ENCODE measurements at places on chromosomes 3 and 15.

DNA sequence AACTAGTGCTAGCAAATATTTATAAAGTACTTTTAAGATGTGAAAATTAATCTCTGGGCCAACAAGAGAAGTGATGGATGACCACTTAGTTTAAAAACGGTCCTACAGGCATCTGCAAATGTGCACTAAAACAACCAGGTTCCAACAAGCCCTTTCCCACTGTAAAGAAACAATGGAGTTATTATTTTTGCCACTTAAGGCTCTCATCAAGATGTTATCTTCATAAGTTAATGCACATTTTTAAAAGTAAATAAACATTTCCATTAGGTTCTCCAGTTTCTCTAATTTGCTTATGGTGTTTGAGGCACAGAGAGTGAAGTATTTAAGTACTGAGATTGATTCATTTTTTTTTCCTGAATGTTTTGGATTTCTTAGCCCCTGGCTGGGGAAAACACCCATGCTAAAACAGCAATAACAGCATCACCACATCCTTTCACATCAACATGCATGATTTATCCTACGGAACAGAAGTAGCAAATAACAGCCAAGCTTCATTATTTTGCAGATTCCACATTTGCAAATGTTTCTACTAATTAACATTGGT lies 20.8 kb downstream of the ABI3BP start:
- no peak for DNase-seq

DNA sequence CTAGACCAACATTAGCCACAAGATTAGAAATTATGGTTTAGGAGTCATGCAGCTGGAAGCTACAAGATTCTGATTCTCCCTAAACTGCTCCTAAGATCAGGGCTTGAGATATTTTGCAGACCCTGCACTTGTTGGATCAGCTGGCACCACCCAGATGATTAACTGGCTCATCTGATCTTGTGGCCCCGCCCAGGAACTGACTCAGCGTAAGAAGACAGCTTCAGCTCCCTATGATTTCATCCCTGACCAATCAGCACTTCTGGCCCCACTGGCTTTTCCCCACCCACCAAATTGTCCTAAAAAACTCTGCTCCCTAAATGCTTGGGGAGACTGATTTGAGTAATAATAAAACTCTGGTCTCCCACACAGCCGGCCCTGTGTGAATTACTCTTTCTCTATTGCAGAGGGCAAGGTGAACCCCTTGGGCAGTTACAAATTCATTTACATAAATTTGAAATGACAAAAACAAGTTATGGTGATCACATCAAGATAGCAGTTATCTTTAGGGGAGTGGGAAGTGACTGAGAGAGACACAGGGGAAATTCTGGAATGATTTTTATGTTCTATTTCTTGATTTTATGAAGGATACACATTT lies 76.5 kb downstream of the CD200R1L start:
- DNase-seq = peak; percentile 14

GRCh38 chr15:81813215-81813614 lies 232.6 kb downstream of the MEX3B start:
- no peak for DNase-seq

- no peak for DNase-seq
Observed at GRCh38 chr3:6733699-6734394, 127.1 kb upstream of the GRM7 start.

GRCh38 chr3:128432301-128432970 lies 34.3 kb downstream of the DNAJB8 start:
- DNase-seq = no peak

DNA sequence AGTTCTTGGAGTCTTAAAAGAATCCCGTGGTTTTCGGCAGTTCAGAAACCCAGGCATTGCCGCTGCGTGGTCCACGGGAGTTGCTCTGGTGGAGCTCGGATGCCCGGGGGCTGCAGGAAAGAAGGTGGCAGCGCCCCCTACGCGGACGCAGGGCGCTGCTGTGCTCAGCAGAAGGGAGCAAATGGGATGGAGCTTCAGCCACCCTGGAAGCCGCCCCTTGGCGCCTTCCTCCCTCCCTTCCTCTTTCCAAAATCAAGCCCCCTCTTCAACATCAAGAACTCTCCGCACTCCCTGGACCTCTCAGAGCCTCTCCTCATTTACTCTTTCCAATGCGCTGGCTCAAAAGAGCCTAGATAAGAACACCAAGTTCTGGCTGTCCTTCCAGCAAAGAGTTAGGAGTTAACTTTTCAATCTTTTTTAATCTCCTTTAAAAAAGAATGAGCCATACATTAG lies 880 bp upstream of the CHRNA7 start:
- no peak for DNase-seq

DNA sequence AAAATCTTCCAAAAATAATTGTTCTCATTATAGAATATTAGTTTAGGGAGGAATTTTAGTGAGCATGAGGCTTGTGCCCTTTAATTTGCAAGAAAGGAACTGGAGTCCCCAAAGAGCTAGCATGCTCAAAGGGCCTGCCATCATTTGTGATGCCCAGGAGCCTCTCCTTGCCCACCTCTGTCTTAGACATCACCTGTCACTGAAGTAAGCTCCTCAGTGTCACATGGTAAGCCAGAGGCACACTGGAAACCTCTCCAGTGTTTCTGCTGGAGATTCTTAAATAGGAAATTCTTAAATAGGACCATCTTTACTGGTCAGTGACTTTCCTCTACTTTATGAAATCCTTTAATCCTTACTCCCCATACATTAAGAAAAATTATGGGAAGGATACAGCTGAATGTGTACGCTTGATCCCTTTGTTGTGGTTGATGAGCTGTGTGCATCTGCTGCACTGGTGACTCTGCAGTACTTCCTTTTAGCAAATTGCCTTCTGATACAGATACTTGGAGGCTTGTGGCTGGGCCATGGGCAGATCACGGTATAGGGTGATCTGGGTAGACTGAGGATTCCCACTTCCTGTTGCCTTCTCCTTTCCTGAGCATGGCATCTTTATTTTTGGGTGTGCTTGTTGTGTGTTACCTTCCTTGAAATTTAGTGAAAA lies 197.4 kb downstream of the KLHL25 start:
- no peak for DNase-seq

DNA sequence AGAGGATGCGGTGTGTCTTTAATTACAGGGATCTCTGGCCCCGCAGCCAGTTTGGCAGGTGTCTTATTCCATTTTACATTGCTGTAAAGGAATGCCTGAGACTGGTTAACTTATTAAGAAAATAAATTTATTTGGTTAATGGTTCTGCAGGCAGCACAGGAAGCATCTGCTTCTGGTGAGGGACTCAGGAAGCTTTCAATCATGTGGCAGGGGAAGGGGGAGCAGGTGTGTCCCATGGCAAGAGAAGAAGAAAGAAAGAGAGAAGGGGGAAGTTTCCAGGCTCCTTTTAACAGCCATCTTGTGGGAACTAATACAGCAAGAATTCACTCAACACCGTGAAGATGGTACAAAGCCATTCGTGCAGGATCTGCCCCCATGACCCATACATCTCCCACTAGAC lies 128.0 kb upstream of the CRBN start:
- no peak for DNase-seq

DNA sequence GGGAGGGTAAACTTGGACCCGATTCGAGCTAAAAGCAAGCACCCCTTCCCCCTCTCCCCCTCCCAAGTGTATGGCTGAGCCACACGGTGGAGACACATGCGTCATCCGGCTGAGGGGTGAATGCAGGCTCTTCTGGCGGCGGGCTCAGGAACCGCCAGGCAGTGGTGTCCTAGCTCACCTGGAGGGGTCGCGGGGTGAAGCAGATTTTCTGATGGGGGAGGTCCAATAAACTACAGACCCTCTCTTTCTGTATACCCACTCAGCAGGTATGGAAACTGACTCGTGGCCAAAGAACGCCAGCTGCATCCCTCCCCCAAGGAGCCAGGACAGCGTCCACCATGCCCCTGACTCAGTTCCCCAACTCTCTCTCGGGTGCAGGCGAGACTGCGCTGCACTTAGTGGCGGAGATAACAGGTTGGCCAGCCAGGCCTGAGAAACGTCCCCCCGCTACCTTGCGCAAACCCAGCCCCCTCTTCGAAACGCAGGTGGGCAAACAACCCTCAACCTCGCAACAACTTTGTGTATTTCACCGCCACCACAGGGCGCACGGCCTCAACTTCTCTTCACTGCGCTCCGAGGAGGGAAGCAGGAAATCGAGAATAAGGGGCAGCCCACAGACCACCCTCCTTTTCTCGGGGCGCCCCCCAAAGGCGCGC lies 1.3 kb downstream of the MAGI1 start:
- no peak for DNase-seq
